Activated CD8-positive, alpha-beta memory T cell treated with anti-CD3 and anti-CD28 coated beads for 4 hours (primary cell): ENCODE measurements at places on chromosomes 7 and 10.

DNA sequence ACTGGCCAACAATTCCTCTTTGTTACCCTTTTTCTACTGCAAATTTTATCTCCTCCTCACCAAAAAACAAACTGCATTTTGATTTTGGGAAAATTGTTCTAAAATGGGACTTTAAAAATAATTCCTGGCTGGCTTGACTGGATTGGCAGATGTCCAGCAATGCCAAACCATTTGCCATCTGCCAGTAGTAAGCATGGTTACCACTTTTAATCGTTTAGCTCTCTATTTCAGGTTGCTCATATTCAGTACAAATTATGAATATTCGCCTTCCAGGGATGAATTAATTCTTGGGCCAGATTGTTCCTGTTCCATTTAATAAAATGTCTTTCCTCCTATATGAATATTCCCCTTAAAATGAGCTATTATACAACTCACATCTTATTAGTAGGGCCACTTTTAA is 35.7 kb downstream of the SMNDC1 start:
- DNase-seq: no peak

DNA sequence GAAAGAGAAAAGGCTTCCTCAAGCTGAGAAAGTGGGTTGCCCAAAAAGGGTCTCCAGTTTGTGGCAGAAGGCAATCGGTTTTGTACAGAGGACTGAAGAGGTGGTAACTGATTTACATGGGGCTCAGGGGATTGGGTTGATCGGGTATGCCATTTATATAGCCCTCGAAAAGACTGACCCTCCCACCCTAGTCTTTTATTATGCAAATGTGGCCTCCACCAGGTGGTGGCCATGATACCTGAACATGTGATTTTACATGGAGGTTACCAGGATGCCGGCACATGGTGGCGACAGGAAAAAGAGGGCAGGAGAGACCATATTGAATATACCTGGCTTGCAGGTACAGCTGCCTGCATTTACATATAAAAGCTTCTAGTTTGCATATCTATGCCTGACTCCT is 36.7 kb downstream of the ATE1 start:
- DNase-seq: no peak

- DNase-seq: no peak
Measured at GRCh38 chr10:93541402-93542357, 24.8 kb upstream of the FFAR4 start.

GRCh38 chr7:156823435-156823834 is 69.5 kb downstream of the LMBR1 start:
- DNase-seq: no peak

DNA sequence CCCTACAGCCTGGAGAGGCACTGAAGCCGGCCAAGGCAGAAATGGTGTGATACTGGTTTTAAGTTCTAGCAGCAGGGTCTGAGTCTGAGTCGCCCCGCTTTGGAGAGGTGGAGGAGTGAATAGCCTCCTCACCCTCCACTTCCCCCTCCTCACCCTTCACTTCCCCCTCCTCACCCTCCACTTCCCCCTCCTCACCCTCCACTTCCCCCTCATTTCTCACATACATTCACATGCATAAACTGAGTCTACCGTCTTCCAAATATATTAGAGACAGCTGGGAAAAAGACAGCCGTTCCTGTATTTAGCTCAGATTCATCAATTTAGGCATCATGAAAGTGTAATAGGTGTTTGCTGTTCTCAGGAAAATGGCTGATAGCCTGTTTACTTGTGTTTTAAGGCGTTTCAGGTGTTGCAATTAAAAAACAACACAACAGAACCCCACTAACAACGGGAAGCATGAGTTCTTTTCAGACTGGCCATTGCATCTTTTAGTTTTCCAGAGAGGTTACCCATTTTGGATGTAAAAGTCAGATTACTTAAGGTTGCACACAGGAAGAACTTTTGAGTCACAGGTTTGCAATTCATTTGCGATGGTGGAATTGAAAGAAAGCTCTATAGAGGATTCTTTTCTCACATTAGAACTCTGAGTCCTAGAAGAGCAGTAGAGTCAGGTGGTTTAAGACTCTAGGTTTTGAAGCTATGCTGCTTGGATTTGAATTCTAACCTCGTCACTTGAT is 861 bp downstream of the NRBF2 start:
- DNase-seq: no peak

DNA sequence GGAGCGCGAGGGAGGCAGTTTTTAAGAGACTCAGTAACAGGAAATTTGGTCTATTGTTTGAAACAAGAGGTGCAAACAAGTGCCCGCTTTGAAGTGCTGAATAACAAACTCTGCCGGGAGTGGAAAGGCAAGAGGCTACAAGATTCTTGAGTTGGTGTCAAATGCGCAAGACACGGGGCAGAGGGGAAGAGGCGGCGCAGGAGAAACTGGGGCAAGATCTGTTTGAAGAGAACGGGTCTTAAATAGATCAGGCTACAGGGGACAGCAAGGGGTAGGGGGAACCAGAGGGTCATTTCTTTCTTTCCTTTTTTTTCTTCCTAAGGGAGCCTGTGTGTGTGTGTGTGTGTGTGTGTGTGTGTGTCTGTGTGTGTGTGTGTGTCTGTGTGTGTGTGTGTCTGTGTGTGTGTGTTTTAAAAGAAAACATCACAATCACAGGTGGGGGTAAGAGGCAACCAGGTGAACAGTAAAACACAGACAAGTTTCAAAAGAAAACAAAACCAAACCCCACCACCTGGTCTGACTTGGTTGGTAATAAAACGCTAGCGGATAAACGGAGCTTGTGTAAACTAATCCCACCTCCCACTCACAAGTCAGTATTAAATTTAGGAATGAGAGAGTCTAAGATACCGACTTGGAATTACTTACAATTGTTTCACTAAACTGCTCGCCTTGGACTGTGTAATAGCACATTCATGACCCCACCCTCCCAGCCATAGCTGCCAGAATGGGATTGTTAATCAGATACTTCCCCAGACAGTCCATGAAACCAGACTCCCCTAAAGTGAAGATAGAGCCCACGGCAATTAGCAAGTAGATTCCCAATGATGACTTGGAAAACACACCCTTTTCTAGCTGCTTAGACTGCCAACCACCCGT is 13.1 kb upstream of the CUX1 start:
- no peak for DNase-seq

GRCh38 chr7:590731-591551 is 71.3 kb upstream of the PDGFA start:
- no peak for DNase-seq
